ENCODE measurements at places on chromosomes 5 and 9.

GRCh38 chr5:136062366-136063274, 33.8 kb downstream of the TGFBI start:
- DNase-seq, result peak; percentile 80

DNA sequence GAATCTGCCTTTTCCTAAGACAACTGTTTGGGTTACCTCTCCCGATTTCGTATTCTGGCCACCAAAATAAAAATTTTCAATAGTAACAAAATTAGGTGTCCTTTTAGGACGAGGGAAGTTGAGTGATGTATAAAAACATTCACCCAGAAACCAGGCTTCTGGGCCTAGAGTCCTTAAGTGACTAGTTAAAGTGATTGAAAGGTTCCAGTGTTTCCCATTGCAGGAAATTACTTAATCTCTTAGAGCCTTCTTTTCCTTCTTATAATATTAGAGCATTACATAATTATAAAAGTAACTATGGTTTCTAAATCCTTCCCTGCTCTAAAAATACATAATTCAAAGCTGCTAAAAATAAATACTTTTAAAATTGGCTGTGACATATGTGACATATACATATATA, 7.3 kb downstream of the MCIDAS start:
- DNase-seq, result no peak

DNA sequence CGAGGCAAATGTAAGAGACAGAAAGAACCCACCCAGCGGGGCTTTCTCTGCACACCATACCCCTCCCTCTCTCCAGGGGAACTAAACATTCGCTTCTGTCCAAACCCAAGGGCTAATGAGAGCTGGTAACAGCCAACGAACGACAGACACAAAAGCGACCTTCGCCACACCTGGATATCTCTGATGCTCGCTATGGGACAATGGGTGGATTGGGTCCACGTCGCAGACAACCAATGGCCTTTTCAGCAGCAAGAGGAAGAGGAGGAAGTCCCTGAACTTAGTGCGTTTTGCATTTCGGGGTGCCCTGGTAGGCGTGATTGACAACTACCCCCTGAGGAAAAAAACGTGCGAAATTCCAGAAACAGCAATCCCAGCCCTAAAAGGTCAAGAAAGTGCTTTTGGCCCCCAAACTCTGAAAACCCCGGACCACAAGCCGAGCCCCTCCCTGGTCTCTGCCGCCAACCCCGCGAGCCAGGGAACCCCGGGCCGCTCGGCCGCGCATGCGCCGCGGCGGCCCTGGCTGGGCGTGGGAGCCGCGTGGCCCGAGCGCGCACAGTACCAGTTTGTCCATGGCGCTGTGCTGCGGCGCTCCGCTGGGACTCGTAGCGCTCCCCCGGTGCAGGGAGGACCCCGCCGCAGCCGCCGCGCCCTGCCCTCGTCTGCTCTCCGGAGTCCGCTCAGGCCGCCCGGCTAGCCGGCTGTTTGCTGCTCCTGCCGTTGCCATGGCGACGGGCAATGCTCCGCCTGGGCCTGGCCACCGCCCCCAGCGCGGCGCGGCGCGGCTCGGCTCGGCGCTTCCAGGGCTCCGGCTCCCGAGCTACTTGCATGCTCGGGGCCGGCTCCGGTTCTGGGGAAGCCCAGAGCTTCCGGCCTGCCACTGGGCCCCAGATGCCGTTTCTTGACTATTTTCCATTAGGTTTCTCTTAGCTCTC, 66.9 kb upstream of the DNAH5 start:
- DNase-seq, result peak; percentile 87

- DNase-seq, result no peak
These were observed 55.1 kb downstream of the ASS1 start for GRCh38 chr9:130499804-130500263.

- DNase-seq, result no peak
These were observed 54.8 kb upstream of the PAM start for GRCh38 chr5:102700120-102700831.

DNA sequence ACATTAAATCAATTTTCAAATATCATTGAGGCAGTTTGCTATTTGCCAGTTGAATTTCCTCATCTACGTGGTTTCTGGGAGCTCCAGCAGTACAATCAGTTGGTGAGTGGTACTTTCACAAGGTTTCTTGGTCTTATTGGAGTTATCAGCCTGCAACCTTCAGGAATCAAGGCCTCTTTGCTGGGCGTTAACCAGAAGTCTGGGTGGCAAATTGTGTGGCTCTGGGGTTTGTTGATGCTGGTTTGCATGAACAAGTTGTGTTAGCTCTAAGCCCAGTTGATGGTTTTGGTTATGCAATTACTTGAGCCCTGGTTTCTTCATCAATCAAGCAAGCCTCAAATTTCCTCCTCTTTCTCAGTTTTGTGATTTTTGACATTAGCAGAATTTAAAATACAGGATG, 152.9 kb upstream of the ANKRD55 start:
- DNase-seq, result no peak

DNA sequence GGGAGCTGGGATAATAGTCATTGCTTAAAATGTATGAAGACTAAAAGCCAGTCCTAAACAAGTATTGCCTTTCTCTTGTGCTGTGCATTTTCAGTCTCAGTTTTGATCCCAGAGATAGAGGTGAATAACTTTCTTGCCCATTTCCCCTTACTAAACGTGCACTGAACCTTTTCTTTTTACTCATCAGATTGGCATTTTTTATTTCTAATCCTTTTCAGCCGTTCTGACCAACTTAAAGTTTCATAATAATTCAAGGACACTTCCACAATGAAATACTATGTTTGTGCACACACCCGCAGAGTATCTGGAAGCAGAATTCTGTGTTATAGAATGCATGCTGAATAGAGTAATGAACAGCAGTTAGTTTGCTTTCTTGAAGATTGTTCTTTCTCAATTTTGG, 343.6 kb downstream of the LRRC70 start:
- no peak for DNase-seq

DNA sequence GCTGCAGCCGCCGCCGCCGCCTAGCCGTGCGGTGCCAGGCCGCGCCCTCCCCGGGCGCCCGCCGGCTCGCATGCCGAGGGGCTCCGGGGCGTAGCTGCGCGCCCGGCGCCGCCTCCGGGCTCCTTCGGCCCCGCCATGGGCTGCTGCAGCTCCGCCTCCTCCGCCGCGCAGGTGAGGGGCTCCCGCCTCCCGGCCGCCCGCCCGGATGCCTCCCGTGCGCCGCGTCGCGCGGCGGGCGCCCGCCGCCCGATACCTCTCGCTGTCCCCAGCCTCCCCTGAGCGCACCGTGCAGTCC, 230 bp downstream of the SLC44A1 start:
- no peak for DNase-seq

DNA sequence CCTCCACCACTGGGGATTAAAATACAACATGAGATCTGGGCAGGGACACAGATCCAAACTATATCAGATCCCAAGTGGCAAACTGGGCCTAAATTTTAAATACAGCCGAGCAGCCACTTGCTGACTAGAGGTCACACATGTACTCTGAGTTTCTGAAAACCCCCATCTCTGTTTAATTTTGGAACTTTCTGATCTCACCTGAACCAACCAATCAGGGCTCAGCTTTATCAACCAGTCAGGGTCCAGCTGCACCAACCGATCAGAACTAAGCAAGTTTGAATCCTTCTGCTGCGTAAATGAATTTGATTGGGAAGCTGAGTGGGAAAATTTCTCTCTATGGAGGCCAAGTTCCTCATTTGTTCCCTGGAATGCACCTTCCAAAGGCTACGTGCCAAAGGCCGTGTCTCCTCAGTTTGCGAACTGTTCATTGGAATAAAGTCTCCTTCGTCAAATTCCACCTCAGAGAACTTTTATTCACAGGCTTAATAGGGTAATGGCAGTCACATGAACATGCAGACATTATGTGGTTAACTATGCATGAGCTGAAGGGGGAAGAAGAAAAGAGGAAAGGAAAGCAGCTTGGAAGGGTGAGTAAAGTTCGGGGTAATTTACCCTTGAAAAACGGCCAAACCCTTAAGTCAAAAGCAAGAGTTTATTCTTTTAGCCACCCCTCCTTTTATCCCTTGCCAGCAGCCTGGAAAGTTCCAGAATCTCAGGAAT, 3.7 kb downstream of the CD180 start:
- DNase-seq, result no peak

DNA sequence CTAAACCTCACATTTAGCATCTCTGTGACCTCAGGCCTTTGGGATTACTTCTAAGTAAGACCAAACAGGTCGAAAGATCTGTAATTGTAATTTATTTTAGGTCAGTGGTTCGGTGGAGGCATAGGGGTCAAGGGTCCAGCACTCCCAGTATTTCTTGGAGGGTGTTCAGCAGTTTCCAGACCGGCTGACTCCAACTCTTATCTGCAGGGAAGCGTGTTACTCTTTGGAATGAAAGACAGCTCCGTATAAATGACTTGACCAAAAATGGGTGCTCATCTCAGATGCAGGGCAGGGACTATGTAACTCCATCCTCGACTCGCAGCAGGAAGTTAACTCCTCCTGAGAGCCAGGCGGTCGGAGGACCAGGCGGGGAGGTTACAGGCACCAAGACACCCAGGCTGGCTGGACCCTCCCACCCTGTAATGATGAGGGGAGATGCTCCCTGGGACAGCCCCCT, 620 bp upstream of the VPS13A start:
- no peak for DNase-seq

- DNase-seq, result no peak
These were observed 81.4 kb downstream of the CD180 start for GRCh38 chr5:67115246-67115645.

- peak; percentile 67 for DNase-seq
These were observed 25.9 kb downstream of the QRFP start for GRCh38 chr9:130870491-130871381.

- DNase-seq, result no peak
These were observed 86.1 kb upstream of the LRRTM2 start for GRCh38 chr5:138961221-138961620.

DNA sequence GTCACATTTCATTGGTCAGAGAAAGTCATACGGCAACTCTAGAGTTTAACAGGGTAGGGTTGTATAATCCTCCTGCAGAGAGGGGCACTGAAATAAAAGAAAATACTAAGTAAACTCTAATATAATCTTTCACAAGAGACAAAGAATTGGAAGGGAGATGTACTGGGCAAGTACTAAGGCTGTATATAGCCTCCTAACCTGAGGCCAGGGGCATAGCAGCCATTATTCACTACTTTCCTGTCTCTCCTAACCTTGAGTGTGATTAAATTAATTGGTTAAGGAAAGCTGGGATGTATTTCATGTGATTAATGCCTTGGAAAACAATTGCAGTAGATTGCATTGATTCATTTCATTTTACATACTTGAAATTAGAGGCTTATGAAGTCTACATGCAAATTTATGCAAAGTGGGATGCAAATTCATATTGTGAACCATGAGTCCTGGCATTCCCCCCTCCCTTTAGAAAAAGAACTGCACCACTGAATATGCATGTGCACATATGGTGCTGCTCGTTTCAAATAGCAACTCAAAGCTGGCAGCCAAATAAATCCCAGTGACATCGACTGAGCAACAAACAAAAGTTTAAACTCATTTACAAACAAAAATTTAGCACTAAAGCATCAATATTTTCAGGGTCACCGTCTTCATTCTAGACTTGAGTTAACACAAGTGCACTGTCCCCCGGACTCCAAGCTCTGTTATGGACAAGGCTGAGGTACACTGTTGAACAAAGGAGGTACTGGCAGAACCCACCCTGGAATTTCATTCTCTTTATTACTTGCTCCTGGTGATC, 70.0 kb downstream of the DMAC1 start:
- DNase-seq, result no peak

DNA sequence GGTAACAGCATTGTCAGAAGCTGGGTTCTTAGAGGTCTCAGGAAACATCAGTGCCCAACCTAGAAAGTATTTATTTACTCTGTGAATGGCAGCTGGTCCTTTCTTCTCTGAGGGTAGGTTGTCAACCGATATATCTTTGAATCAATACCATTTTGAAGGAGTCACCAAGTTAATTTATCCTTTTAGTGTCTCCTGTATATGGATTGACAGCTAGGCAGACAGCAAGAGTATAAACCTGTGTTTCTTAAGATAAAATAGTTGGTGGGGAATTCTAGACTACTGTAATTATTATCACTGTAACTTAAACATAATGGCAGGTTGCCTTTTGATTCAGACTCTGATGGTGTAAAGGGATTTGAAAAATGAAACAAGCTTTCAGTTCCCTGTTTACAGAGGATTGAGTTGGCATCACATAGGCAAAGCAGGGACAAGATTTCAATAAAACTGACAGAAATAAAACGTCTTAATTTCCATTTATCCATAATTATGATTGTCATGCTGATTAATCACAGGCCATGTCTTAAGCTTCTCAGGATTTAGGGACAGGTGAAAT, 190.8 kb upstream of the HAPLN1 start:
- DNase-seq, result no peak

GRCh38 chr9:80596579-80596978, 1024.8 kb downstream of the TLE4 start:
- DNase-seq, result no peak

- DNase-seq, result no peak
These were observed 46.0 kb downstream of the SLC44A1 start for GRCh38 chr9:105290418-105290817.

- peak; percentile 17 for DNase-seq
These were observed 27.4 kb downstream of the SRD5A1 start for GRCh38 chr5:6660688-6661087.

DNA sequence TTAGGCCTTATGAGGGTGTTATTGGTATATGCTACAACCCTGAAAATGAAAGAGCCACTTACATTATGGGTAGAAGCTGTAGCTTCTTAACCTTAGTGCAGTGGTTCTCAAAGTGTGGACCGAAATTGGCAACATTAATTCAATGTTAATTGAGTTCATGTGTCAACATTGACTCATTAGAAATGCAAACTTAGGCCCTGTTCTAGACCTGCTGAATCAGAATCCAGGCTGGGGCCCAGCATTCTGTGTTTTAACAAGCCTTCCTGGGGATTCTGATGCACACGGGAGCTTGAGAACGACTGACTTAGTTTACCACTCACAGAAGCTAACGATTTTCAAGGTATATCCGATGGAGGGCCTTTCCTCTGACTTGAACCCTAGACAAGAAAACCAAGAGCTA, 7.3 kb downstream of the VLDLR start:
- DNase-seq, result no peak

- DNase-seq, result no peak
These were observed 95.6 kb upstream of the SPOCK1 start for GRCh38 chr5:137594717-137595116.

GRCh38 chr9:130172161-130172857, at the start of gene NCS1:
Gene NCS1, plus strand, starts transcription at chr9:130172404. Its CDS starts 260 bp downstream, at chr9:130172664.
- no peak for DNase-seq

DNA sequence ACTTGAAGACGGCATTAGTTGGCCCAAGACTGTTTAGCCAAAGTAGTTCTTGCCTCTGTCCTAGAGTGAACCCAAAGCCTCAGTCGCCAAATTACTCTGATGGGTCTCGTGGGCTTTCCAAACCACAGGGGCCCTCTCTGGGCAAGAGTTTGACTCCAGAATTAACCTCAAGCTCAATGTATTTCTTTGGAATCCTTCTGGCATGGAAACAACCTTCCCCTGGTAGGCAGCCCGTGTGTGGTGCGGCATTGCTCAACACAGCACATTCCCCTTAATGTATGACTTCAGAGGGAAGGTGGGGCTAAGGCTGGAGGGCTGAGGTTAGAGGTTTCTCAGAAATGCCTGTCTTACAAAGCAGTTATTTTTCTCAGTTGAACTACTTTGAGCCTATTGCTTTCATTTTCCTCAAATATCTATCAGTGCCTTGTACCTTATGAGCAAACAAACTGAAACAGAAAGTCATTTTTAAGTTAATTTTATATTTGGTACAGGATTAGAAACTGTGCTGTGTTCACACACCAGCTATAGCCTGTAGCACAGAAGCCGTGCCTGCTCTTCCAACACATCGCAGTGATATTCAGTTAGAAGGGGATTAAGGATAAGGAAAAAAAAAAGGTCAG, 123.9 kb upstream of the HAPLN1 start:
- peak; percentile 90 for DNase-seq
